ENCODE measurements at places on chromosomes 2 and 18. TPM values are rescaled to one million over a fixed set of nuclear protein-coding genes. Genes with fewer than 3 reads are reported as not detected.

Gene FABP1
- total RNA-seq, result 0.67 TPM

GRCh38 chr2:196639180-196640030, at the start of gene CCDC150:
CCDC150 (plus strand) TSS chr2:196639715; CDS start chr2:196639767, 52 bp downstream.
- no peaks in the 10 kb centered on the region for H3K36me3 ChIP-seq
- H3K4me1 ChIP-seq, result peaks cover 6% of the 10 kb centered on the region
- peak; percentile 97 for DNase-seq
- H3K27me3 ChIP-seq, result no peaks in the 10 kb centered on the region
- peak within 1 kb of the TSS; percentile 63 for H3K4me3 ChIP-seq

GRCh38 chr2:66874411-66874810, 439.5 kb downstream of the MEIS1 start:
- peaks cover 11% of the 10 kb centered on the region for H3K4me1 ChIP-seq
- DNase-seq, result no peak
- H3K36me3 ChIP-seq, result no peaks in the 10 kb centered on the region
- H3K27me3 ChIP-seq, result no peaks in the 10 kb centered on the region
- no peak overlapping the region for H3K4me3 ChIP-seq

DNA sequence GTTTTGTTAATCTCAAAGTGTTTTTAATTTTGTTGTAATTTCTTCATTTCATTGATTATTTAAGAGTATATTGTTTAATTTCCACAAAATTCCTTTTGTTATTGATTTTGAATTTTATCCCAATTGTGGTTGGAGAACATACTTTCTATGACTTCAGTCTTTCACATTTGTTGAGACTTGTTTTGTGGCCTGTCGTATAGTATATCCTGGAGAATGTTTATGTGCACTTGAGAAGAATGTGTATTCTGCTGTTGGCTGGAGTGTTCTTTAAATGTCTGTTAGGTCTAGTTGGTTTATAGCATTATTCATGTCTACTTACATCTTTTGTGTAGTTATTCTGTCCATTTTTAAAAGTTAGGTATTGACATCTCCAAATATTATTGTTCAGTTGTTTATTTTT, 120.3 kb downstream of the TTC27 start:
- no peaks in the 10 kb centered on the region for H3K27me3 ChIP-seq
- H3K36me3 ChIP-seq, result no peaks in the 10 kb centered on the region
- no peak overlapping the region for H3K27ac ChIP-seq
- DNase-seq, result no peak
- no peaks in the 10 kb centered on the region for H3K4me1 ChIP-seq
- H3K4me3 ChIP-seq, result no peak overlapping the region

DNA sequence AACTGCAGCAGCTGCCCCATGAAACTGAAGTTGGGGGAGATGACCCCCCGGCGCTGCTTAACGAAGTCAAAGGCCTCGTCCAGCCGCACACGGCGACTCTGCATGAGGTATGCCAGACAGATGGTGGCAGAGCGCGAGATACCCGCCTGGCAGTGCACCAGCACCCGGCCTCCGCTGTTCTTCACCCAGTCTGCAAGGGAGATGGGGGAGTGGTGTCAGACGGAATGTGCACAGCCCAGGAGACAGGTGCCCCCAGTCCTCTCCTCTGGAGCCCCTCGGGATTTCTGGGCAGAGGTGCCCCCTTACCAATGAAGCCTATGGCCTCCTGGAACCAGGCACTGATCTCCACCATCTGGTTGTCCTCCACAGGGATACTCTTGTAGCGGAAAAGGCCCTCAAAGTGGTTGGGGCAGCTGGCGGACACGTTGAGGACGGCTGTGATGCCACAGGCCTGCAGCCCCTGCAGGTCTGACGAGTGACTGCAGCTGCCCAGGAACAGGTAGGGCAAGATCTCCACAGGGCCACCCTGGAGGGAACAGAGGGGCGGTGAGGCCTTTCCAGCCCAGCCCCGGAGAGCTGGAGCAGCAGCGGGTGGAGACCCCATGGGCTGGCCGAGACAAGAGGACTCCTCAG, 1.3 kb downstream of the DUSP2 start:
- peaks cover 34% of the 10 kb centered on the region for H3K4me1 ChIP-seq
- DNase-seq, result no peak
- no peaks in the 10 kb centered on the region for H3K27me3 ChIP-seq
- no peak overlapping the region for H3K27ac ChIP-seq
- no peaks in the 10 kb centered on the region for H3K36me3 ChIP-seq
- H3K4me3 ChIP-seq, result peak overlapping the region; percentile 70

GRCh38 chr18:39313992-39314391, 1748.4 kb upstream of the CELF4 start:
- H3K27me3 ChIP-seq, result no peaks in the 10 kb centered on the region
- H3K36me3 ChIP-seq, result no peaks in the 10 kb centered on the region
- no peaks in the 10 kb centered on the region for H3K4me1 ChIP-seq

DNA sequence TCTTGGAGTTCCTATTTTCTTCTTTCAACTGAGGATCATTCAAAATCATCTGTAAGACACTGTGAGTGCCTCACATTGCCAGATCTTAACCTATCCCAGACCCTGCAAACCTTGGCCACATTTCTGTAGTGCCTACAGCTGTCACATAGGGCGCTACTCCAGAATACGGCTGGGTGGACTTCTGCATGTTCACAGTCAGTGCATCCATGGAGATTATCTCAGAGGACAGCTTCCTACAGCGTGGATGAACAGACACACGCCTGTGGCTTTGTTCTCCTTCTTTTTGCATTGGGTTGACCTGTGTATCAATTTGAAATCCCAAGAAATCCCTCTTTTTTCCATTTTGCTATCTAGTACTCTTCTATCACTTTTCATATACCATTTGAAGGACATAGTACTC, 1.9 kb upstream of the KLHL29 start:
- peaks cover 11% of the 10 kb centered on the region for H3K27me3 ChIP-seq
- H3K4me1 ChIP-seq, result peaks cover 16% of the 10 kb centered on the region
- no peaks in the 10 kb centered on the region for H3K36me3 ChIP-seq
- H3K27ac ChIP-seq, result no peak overlapping the region
- H3K4me3 ChIP-seq, result no peak overlapping the region

- H3K27ac ChIP-seq, result no peak overlapping the region
- DNase-seq, result no peak
- no peak overlapping the region for H3K4me3 ChIP-seq
- no peaks in the 10 kb centered on the region for H3K36me3 ChIP-seq
- no peaks in the 10 kb centered on the region for H3K27me3 ChIP-seq
- peaks cover 3% of the 10 kb centered on the region for H3K4me1 ChIP-seq
Measured at GRCh38 chr2:30197570-30198192, 33.7 kb upstream of the LBH start.

Data from upper lobe of left lung (tissue), 6 donors.